Endodermal cell (in vitro differentiated cells): ENCODE measurements at places on chromosomes 13 and 19.
A peak's percentile ranks its signal among the peaks of the same experiment; 100 is the strongest.

GRCh38 chr13:98108341-98108740 lies 34.6 kb upstream of the FARP1 start:
- no peak for DNase-seq

- DNase-seq: no peak
These were observed 7.8 kb downstream of the PLPP2 start for GRCh38 chr19:283395-283794.

GRCh38 chr13:20090349-20090748 lies 70.5 kb downstream of the GJA3 start:
- DNase-seq: no peak

DNA sequence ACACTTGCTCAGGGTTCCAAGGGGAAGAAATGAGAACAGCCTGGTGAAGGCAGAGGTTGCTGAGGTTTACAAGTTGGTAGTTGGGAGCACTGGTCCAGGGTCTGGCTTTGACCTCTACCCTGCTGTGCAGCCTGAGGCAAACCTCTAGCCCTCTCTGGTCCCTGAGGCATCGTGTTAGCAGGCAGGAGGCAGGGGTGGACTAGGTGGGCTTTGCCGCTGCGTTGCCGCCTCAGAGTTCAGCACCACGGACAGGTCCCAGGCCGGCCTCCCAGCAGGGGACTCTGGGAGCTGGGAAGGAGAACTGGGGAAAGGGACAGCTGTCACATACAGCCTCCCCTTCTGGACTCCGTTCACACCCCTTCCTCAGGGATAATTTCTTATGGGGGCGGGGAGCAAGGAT lies 3.1 kb downstream of the NCAN start:
- DNase-seq: peak; percentile 98

DNA sequence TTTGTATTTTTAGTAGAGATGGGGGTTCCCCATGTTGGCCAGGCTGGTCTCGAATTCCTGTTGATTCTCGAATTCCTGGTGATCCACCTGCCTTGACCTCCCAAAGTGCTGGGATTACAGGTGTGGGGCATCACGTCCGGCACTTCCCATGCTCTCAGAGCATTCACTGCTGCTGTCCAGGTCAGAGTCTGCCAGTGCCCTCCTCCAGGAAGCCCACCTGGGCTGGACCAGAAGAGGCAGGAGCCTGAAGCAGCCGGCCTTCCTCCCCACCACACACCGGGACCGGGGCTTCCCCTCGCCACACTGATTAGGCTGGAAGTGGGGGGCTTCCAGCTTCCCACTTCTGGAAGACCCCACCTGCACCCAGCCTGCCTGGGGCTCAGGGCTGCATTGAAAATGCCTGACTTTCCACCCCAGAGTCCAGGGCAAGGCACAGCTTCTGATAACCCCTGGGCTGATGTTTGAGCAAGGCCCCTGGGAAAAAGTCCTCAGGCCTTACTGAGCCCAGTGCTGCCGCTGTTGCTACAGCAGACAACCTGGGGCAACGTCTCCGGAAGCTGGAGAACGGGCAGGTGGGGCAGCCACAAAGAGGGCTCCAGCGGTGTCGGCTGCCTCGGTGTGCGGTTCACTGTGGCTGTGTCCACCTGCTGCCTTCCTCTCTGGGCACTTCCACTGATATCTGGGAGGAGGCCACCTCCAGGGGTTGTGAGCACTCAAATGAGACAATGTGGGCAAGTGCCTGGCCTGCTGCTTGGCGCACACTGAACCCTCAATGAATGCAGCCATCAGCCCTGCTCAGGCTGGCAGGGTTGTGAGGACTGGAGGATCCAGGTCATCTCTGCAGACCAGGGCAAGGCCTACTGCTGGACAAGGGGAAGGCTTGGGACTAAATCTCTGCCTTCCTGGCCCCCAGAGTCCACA lies 22.6 kb downstream of the CEBPA start:
- no peak for DNase-seq

GRCh38 chr19:34135054-34135800 lies 37.1 kb upstream of the LSM14A start:
- DNase-seq: no peak

DNA sequence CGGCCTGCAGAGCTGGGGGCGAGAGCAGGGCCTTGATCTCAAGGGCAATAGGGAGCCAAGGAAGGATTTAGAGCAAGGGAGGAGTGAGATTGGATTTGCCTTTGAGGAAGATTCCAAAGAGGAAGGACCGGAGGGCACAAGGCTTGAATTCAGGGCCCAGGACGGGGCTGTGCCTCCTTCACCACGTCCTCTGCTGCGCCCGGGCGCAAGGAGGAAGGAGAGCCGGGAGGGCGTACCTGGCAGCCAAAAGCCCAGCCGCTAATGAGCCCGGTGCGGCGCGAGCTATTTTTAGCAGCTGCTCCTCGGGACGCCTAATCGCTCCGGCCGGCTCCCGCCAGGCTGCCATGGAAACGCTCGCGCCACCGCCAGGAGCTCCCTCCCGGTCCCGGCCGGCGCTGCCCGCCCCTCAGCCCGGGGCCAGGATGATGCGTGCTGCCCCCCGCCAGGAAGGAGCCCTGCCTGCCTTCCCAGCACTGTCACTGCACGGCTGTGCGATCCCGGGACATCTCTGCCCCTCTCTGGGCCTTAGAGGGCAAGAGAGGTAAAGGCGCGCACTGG lies 31.3 kb downstream of the TINCR start:
- peak; percentile 97 for DNase-seq

DNA sequence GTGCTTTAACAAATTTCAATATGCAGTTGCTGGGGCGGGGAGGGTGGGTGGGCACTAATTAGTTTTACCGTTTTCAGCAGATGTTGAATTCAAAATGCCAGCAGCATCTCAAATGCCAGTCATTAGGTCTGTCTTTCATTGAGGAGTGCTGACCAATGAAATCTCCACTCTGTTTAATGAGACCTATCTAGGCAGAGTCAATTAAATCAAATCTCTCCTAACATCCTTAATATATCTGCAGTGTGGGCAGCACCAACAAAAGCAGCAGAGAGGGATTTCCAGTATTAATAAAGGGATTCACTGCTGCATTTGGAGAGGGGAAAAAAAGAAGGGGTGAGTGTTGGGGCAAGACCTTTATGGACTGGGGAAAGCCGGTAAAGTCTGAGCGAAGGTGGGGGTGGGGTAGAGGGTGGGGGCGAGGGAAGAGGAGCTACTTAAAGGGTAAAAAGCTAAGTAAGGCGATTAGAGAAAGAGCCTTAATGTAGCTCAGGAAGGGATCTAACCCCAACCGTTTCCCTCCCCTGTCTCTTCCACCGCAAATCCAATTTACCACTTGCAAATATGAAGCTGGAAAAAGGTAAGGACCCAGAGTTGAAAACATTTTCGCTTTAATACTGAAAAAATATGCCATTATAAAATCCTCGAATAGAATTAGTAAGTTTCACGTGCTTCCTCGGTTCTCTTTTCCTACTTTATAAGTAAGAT lies 4.5 kb downstream of the SLITRK1 start:
- DNase-seq: peak; percentile 37

- DNase-seq: no peak
These were observed 117.2 kb downstream of the SLITRK5 start for GRCh38 chr13:87788363-87788762.

- no peak for DNase-seq
These were observed 3.1 kb downstream of the SHISA2 start for GRCh38 chr13:26048741-26049140.

- no peak for DNase-seq
These were observed 642.1 kb upstream of the ARGLU1 start for GRCh38 chr13:107209824-107210722.

- no peak for DNase-seq
These were observed 574.1 kb downstream of the LMO7 start for GRCh38 chr13:76210262-76210661.

DNA sequence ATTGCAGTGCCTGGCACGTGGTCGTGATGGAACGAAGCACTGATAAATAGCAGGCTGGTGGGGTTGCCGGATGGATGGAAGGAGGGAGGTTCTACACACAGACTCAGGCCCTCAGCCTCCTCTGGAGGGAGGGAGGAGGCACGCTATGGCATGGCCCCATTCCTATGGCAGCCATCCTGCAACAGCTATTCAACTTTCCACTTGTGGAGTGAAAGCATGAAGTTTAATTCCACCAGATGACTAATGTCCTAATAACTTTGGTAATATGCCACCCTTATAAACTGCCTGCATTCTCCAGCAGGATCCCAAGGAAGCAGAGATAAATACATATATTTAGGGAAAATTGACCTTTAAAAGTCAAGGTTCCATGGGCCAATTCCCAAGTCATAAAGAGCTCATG lies 92.4 kb downstream of the KL start:
- no peak for DNase-seq

GRCh38 chr19:48836089-48837017 lies at the start of gene HSD17B14:
HSD17B14 (minus strand) TSS chr19:48836491; CDS start chr19:48836411, 80 bp downstream.
- peak; percentile 93 for DNase-seq

GRCh38 chr13:105167385-105167784 lies 1368.1 kb downstream of the EFNB2 start:
- DNase-seq: no peak

GRCh38 chr13:109610517-109610916 lies 175.9 kb downstream of the IRS2 start:
- DNase-seq: peak; percentile 84

DNA sequence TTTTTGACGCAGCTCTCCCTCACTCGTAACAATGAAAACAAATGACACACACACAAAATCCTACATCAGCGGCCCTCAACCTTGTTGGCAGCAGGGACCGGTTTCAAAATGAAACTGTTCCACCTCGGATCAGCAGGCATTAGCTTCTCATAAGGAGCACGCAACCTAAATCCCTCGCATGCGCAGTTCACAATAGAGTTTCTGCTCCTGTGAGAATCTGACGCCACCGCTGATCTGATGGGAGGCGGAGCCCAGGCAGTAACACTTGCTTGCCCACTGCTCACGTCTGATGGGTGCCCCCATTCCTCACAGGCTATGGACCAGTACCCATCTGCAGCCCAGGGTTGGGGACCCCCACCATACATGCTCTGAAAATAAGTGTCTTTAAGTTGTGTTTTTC lies 43.4 kb downstream of the DHRS12 start:
- DNase-seq: no peak

- DNase-seq: no peak
These were observed 8.0 kb downstream of the ABHD13 start for GRCh38 chr13:108226184-108226583.

DNA sequence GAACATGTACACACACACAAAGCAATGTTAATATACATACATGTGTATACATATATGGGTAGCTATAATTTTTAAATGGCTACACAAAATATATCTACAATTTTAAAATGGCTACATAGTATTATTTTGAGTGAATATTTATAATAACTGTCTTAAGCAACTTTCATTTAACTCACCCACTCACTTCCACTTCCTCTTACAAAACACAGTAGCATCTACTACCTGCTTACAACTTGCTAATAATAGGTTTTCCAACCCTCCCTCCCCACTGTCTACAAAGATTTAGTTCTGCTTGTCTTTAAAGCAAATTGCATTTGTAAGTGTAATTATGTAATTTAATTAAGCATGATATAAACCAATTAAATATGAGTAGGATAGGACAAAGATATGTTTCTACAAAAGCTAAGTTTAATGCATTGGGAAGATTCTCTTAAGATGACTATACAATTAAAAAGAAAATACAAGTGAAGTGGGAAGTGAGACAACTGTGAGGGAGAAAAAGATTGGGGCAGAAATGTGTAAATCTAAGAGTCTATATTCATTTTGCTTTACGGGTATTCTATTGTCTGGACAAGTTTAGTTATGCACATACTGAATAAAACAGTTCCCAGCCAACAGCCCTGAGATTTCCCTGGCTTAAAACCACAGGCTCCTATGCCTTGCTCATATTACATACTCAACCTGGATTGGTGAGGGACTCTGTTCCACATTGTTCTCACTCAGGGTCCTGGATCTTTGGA lies 583.1 kb downstream of the EFNB2 start:
- DNase-seq: no peak

DNA sequence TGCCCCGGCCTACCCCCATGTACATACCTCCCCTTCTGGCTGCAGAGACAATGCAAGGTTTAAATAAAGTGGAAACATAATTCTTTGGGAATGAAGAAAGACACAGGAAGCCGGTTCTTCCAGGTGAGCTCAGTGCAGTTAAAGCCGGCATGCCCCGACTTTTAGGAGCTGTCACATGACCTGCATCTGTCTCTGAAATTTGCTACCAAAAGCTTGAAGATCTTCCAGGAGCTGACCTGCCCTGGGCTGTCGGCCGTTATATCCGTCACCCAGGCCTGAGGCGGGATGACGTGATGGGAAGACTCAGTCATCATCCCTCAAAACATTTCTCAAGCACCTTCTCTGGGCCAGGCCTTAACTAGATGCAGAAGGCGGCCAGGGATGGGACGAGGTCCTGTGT lies 10.3 kb downstream of the RAB8A start:
- DNase-seq: no peak

DNA sequence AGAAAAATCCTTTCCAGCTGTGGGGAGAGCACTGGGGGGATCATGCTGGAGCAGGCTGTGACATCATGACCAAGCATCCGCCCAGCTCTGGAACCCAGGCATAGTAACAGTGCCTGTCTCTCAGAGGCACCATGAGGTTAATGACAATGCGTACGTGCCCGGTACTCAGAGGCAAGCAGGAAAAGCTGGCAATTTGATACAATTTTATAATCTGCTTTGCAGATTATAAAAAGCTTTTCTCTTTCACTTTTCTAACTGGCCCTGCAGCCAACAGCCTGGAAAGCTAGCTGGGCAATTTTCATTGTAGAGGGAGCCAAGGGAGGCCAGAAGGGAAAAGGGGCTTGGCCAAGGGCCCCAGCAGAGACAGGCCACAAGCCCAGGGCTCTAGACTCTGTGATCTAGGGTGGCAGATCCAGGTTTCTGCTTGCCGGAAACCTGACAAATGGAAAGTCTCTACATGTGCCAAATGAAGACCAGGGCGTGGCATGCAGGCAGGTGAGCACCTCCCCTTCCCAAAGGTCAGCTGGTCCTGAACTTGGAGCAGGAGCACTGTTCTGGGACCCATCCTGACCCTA lies 22.7 kb downstream of the VRK3 start:
- no peak for DNase-seq

GRCh38 chr19:20513189-20513904 lies 52.2 kb downstream of the ZNF737 start:
- no peak for DNase-seq

DNA sequence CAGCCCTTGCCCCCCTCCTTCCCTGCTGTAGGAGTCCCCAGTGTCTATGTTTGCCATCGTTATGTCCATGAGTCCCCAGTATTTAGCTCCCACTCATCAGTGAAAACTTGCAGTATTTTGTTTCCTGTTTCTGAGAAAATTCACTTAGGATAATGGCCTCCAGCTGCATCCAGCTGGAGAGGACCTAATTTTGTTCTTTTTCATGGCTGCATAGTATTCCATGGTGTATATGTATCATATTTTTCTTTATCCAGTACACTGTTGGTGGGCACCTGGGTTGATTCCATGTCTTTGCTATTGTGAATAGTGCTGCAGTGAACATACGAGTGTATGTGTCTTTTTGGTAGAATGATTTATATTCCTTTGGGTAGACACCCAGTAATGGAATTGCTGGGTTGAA lies 18.0 kb upstream of the POP4 start:
- no peak for DNase-seq

GRCh38 chr19:40831502-40832430 lies 18.5 kb downstream of the CYP2A6 start:
- DNase-seq: peak; percentile 13
